H1 (cell line): ENCODE measurements at places on chromosomes 2 and 18. TPM values are rescaled to one million over a fixed set of nuclear protein-coding genes. Genes with fewer than 3 reads are reported as not detected.

Gene FHOD3
- 10.5 TPM in 2 replicates for total RNA-seq

DNA sequence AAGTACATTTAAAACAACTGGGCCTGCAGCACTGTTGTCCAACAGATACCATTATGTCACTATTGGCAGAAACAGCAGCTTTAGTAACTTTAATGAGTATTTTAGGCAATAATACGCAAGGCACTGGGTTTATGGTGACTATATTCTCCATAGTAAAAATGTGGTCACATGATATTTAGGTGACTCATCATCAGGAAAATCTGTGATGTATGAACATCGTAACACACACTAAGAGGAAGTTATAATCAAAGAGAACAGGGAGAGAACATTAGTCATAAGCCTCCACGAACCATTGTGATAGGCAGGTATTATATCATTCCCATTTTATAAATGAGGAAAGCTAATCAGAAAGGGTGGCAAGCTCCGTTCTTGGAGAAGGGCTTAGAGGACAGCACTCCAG, 36.9 kb downstream of the RAPH1 start:
- no peak for DNase-seq

- no peak for DNase-seq
Observed at GRCh38 chr2:151655663-151656398, 78.4 kb downstream of the NEB start.

Gene TOGARAM2
- 0.59 and 1.4 TPM in 2 replicates for total RNA-seq

GRCh38 chr2:75592030-75592429, 31.3 kb upstream of the EVA1A start:
- no peak for DNase-seq

- peak; percentile 33 for DNase-seq
Observed at GRCh38 chr18:9741793-9742523, 33.9 kb downstream of the RAB31 start.

Gene FOXI3
- 15.9 and 17.1 TPM in 2 replicates for total RNA-seq

DNA sequence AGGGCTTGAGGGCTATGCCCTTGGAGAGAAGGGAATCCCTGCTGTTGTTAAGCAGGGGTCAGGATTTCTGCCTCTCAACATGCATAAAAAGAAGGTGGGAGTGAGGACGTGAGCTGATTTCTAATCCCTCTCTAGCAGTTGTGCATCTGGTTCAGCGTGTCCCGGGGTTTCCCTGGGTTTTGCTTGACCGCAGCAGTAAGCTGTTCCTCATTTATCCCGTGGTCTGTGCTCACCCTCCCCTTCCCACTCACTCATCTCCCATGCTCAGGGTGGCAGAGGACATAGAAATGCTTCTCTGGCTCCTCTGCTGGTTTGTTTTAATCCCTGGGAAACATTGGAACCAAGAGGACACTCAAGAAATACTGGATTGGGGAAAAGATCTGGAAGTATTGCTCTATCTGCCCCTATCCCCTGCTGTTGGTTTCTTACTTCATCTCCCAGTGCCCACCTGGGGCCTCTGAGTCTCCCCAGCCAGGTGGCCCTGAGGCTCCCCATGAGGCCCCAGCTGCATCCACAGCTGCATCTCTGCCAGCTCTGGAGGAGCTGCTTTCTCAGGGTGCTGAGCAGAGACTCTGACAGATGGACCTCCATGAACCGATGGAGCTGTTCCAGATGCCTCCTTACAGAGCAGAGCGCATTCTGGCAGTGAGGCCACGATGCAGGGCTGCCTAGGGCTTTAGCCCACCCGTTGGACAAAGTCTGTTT, 36.1 kb downstream of the TET3 start:
- DNase-seq = no peak

GRCh38 chr18:64171576-64171975, 22.7 kb upstream of the LINC00305 start:
- no peak for DNase-seq

DNA sequence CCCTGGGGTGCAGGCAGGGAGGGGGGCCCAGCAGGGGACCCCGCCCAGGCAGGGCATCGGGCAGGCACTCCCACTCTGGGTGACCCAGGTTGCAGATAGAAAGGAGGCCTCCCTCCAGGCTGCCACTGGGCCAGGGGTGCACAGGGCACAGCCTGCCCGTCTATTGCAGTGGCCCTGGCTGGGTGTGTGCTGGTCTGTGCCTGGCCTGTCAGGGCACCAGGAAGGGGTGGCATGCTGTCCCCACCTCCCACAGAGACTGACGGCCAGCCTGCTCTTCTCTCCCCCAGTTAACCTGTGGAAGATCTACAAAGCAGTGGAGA, 12.9 kb downstream of the ARID5A start:
- DNase-seq = no peak

Gene NTSR2
- total RNA-seq = not detected in 2 replicates

DNA sequence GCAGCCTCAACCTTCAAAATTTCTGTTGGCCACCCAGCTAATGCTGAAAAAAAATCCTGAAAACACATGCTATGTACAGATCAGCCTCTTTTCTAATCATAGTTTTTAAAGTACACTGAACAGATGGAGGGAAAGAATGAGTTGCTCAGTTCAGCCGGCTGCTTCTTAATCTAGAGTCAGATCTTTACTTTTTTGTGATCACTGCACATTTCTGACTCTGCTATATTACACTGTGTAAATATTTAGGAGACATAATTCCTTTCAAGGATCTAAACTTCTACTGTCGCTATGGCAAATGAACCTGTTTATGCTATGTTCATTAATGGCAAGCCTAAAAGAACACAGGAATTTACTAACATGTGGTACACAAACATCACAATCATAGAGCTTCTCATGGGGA, 114.2 kb downstream of the SRBD1 start:
- no peak for DNase-seq

- DNase-seq = peak; percentile 51
Observed at GRCh38 chr2:43877782-43878464, 39.2 kb downstream of the ABCG8 start.

Gene CASP8
- total RNA-seq = 3.6 and 3.7 TPM in 2 replicates

DNA sequence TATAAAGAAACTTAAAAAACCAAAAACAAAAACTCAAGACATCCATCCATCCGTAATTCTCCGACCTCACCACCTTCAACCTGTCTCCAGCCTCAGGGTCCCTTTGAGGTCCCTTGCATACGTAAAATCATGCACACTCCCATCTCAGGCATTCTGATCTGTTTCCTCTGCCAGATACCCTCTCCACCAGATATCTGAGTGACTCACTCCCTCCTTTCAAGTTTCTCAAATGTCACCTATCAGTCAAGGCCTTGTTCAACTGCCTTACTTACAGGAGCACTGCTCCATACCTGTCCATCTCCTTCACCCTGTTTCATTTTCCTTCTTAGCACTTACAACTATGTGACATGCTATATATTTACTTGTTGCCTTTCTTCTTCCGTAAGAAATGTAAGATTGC, 369.3 kb downstream of the NBAS start:
- DNase-seq = no peak

Gene PLEKHH2
- total RNA-seq = 3.1 and 5.0 TPM in 2 replicates

DNA sequence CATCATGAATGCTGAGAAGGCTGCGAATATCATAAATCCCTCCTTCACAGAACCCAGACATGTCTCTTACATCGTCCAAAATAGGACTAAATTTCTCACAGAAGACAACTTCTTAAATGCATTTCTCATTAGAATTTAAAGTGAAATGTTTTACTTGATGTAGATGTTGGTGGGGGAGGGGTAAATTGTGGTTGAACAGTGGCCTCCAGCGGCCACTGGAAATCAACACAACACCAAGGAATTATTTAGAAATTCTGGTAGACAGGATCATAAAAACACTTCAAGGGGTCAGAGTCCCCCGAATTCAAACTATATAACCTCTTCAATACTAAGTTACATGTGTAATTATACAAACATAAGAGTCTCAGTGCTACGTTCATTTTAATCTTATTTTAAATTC, 135.9 kb downstream of the ABCA12 start:
- no peak for DNase-seq

Gene KATNAL2
- 8.8 and 15.2 TPM in 2 replicates for total RNA-seq

DNA sequence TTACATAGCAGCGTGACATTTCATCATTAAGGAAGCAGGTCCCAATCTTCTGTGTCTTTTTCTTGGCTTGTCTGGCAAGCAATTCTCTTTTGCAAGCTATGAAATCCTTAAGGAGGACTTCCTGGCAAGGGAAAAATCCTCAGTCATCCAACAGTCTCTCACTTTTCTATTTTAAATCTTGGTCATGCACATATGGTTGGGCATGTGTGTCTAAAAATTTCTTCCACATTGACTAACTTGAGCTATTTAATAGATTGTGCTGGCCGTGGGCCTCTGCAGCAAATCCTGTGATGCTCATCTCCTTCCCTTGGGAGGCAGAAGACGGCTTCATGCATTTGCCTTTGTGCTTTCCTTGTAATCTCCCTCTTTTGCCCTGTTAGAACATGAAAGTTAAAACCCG, 634.3 kb upstream of the FANCL start:
- DNase-seq = no peak

GRCh38 chr2:9092383-9093282, 89.1 kb upstream of the MBOAT2 start:
- DNase-seq = no peak

GRCh38 chr2:236618370-236618769, 48.7 kb downstream of the ACKR3 start:
- DNase-seq = no peak

- no peak for DNase-seq
Observed at GRCh38 chr18:62998443-62998842, 283.1 kb downstream of the PHLPP1 start.

DNA sequence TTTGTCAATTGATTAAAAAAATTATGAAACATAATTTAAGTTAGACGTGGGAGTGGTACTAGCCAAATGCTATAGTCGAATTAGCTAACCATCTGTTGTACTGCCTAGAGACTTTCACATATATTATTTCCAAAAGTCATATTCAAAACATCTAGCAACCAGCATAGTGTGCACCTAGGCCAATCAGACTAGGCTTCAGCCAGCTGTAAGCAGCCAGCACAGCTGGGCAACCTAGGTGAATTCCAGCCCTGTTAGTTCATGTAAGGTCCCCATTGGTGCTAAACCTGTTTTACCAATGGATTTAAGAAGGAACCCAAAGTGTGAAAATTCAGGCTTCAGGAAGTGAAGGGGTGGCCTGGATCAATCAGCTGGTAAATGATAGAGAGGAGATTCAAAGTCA, 144.3 kb downstream of the BCL2 start:
- DNase-seq = no peak

DNA sequence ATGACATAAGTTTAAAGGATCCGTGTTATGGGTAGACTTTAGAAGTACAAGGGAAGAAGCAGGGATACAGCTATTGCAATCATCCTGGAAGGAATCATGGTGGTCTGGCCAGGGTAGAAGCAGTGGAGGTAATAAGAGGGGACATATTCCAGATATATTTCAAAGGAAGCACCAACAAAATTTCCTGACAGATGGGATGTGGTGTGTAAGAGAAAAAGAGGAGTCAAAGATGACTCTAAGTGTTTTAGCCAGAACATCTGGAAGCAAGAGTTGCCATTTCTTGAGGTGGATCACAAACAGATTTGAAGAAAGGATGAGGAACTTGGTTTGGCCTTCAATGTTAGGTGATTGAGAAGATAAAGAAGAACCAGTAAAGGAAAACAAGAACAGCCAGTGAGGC, 133.1 kb upstream of the CTAGE1 start:
- DNase-seq = no peak

DNA sequence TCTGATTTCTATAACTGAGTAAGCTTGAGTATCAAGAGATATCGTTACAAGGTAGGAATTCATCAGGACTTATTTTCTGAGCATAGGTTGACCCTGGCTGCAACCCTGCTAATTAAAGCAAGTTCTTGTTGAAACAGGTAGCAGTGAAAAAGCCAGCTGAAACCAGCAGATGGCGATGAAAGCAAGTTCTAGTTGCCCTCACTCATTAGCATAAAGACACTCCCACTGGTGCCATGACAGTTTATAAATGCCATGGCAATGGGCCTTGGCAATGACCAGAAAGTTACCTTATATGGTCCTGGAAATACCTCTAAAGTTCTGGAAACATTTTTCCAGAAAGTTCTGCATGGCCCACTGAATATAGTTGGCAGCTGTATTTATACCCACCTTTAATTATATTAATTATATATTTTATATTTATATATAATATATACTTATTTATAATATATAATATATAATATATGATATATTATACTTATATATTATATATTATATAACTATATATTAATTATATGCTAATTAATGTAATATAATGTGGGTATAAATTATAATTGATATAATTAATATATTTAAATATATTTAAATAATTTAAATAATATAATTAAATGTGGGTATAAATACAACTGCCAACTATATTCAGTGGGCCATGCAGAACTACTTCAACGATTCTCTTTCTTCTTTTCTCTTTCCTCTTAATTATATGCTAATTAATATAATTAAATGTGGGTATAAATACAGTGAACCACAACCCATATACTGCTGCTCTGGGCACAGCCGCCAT, 188.0 kb downstream of the CDH7 start:
- peak; percentile 25 for DNase-seq
